Right cardiac atrium (tissue), 5 donors: ENCODE measurements at places on chromosomes 6 and 20.

GRCh38 chr6:20235041-20235440 is 22.8 kb upstream of the MBOAT1 start:
- no peak for DNase-seq

GRCh38 chr6:1326535-1327121 is 14.7 kb downstream of the FOXQ1 start:
- DNase-seq: no peak

DNA sequence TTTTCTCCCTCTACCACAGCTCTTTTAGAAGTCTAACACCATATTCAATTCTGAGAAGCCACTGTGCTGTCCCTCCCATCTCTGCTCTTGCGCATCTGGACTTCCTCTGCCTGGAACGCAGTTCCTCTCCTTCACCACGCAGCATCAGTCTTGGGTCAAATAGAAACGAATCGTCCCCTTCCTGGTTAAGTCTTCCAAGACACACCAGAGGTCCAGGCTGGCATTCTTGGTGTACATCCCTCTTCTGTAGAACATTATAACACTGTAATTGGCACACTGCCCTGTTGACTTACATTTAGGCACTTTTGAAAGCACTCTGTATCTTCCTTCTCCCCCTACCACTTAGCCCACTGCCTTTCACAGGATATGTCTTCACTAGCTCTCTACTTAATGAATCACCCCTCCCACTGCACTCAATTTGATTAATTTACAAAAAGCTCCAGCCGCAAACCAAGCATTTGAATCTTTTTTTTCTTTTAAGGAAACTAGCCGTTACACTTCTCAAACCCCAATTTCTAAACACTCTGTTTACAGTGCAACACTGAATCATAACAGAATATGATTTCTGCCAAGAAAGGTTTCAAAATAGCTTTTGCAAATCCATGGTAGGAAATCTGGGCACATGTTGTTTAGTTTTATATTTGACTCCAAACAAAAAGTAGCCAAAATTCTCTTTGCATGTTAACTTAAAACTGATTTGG is 140.8 kb upstream of the CARMIL1 start:
- peak; percentile 68 for DNase-seq

- no peak for DNase-seq
Observed at GRCh38 chr6:137256350-137257103, 37.3 kb upstream of the IFNGR1 start.

- no peak for DNase-seq
Observed at GRCh38 chr6:79646006-79646405, 14.9 kb downstream of the SH3BGRL2 start.
